ELF-1 (cell line): ENCODE measurements at places on chromosomes 4 and X.

- no peak for DNase-seq
Measured at GRCh38 chrX:40933132-40933705, 152.0 kb upstream of the USP9X start.

- no peak for DNase-seq
Measured at GRCh38 chrX:28398342-28398741, 188.9 kb upstream of the IL1RAPL1 start.

DNA sequence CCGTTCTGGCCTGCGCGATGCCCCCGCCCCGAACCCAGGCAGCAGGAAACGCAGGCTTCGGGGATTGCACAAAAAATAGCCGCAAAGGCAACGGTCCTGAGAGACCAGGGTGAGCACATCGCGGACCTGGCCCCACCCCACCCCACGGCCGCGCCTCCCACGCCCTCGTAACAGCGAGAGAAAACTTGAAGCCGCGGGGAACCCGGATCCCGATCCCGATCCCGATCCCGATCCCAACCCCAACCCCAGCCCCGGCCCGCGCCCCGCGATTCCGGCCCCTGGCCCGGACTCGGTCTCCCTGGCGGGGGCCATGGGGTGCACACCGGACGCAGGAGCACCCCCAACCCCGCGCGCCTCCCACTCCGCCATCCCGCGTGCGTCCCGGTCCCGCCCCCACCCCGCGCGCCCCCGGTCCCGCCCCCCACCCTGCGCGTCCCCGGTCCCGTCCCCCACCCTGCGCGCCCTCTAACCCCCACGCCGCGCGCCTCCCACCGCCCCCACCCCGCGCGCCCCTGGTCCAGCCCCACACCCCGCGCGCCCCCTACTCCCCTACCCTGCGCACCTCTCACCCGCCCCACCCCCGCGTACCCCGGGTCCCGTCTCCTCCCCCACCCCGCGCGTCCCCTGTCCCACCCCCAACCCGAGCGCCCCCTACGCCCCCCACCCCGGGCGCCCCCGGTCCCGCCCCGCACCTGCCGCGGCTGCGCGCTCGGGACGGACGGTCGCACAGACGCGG, 29.0 kb downstream of the NOP14 start:
- no peak for DNase-seq

DNA sequence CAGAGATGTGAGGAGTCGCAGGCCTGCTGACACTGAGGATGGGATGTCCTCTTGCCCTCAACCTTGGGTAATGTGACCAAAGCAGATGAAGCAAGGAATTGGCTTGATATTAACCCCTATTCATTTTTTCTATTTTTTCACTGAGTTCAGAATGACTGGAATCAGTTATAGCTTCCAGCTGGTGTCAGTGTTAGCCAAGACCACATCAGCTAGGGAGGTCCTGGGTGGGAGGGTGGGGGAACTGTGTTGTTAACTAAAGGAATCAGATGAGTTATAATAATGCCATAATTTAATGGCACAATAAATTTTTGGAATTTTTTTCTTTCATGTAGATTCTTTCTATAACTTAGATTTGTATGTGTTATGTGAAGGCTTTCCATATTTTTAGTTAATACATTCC, 91.9 kb downstream of the EGF start:
- no peak for DNase-seq

GRCh38 chrX:109656774-109657173, 31.8 kb upstream of the KCNE5 start:
- DNase-seq: no peak

GRCh38 chrX:135393051-135393450, 28.7 kb upstream of the SMIM10L2A start:
- no peak for DNase-seq

DNA sequence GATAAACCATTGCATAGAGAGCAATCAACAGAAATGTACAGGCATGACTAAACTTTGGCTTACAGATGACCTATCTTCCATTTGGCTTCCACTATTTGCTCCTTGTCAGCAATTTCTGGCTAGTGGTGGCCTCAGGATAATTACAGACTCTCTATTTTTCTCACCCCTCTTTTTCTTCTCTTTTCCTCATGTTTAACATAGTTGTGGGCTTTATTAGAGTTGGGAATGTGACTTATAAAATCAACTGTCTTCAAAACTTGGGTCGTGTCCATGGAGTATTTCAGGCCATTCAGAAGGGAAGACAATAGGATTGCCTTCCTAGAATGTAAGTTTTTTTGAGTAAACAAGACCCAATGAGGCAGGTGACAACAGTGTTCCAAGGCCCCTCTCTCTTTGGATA, 236.2 kb downstream of the FRAS1 start:
- no peak for DNase-seq

GRCh38 chrX:81263059-81263458, 61.2 kb downstream of the SH3BGRL start:
- no peak for DNase-seq

GRCh38 chr4:55793479-55793878, 26.1 kb upstream of the EXOC1L start:
- DNase-seq: peak; percentile 19

GRCh38 chrX:25288676-25289075, 272.9 kb upstream of the ARX start:
- no peak for DNase-seq

- DNase-seq: no peak
Measured at GRCh38 chr4:122687531-122688061, 44.9 kb upstream of the BBS12 start.

DNA sequence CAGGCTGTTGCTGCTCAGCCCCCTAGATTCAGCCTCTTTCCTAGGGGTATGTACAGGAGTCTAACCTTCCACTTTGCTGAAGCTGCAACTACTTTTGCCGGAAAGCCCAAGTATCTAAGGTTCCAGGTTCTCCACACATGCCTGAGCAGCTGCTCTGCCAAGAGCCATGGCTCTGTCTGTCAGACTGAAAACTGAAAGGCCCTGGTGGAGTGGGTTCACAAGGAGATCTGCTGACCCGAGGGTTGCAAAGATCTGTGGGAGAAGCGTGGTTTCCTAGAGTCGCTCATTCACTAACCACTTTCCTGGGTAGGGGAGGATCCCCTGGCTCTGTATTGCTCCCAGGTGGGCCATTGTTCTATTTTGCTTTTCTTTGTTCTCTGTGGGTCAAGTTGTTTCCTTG, 6.0 kb upstream of the PNMA6F start:
- DNase-seq: no peak

GRCh38 chr4:150818661-150819060, 196.4 kb downstream of the LRBA start:
- no peak for DNase-seq

- no peak for DNase-seq
Measured at GRCh38 chr4:182510836-182511235, 267.6 kb downstream of the TENM3 start.

DNA sequence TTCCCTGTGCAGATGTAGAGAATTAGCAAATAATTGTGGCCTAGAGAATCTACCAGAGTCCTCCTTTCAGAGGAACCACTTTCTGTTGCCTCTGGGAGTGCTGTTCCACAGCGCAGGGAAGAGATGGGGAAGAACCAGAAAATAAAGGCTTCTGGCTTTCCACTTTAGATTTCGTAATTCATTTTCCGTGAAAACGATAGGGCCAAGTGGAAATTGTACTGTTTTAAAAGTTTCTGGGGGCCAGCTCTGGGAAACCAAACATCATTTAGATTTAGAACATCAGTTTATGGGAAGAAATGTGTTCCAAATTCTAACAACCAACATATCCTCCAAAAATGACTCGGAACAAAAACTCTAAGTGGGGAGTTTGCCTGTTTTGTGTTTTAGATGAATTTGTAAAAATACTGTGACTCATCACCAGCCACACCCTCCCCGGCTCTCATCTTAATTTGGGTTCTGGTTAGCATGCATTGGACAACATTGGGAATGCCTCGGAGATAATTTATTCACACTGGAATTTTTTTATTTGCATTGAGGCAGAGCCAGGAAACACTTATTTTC, 65.2 kb upstream of the LNX1 start:
- no peak for DNase-seq

- no peak for DNase-seq
Measured at GRCh38 chrX:121283921-121284320, 236.5 kb downstream of the GLUD2 start.

DNA sequence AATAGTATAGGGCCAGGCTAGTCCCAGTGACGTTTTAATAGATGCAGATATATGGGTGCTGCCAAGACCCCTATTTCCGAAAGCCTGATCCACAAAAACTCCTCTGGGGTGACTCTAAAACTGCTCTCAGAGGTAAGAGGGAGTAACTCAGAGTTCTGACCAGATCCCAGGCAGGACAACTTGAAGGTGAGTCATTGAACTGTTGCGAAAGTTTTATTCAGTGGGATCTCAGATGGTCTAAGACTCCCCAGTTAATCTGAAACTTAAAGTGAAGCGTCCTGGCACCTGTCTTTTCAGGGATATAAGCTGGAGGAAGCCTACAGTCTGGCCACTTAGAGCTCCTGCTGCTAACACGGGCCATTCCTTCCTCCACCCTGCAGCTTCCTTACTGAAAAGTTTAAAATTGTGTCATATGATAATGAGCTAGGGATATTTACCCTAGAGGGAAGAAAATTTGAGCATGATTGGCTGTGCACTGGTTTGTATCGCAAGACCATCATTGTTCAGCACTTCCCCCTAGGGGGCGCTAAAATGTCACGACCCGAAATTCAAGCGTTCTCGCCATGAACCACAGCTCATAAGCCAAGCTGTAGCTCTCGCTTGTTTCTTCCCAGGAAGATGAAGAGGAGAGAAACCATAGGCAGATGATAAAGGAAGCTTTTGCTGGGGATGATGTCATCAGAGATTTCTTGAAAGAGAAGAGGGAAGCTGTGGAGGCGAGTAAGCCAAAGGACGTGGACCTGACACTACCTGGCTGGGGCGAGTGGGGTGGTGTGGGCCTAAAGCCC, 19.5 kb downstream of the UTP14A start:
- peak; percentile 78 for DNase-seq

GRCh38 chr4:185189606-185190305, 14.0 kb downstream of the CFAP97 start:
- no peak for DNase-seq

GRCh38 chr4:162408309-162408708, 244.5 kb upstream of the FSTL5 start:
- no peak for DNase-seq

GRCh38 chr4:139470997-139471665, 17.2 kb downstream of the RAB33B start:
- DNase-seq: no peak

- DNase-seq: no peak
Measured at GRCh38 chr4:184450045-184450444, 24.3 kb downstream of the IRF2 start.

- no peak for DNase-seq
Measured at GRCh38 chr4:106615961-106616360, 247.4 kb upstream of the GIMD1 start.

- peak; percentile 90 for DNase-seq
Measured at GRCh38 chr4:183986971-183987946, 82.2 kb downstream of the STOX2 start.

GRCh38 chr4:142077048-142077447, 440.7 kb downstream of the IL15 start:
- DNase-seq: no peak

- DNase-seq: no peak
Measured at GRCh38 chrX:40290517-40290916, 192.8 kb upstream of the BCOR start.

DNA sequence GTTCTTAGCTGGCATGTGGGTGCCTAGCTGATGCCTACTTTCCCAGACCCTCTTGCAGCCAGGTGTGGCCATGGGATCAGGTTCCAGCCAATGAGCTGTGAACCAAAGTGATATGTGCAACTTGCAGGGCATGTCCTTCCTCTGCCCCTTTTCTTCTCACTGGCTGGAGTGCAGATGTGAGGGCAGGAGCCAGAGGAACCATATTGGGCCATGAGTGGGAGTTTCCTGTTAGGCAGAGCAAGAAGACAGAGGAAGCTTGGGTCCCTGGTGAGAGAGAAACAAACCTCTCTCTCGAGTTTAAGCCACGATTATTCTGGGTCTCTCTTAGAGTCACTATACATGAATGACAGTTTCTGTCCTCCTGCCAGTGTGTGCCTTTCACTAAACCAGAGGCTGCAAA, 120.4 kb upstream of the STX18 start:
- no peak for DNase-seq

GRCh38 chrX:141733371-141733770, 34.8 kb upstream of the SPANXD start:
- DNase-seq: no peak

DNA sequence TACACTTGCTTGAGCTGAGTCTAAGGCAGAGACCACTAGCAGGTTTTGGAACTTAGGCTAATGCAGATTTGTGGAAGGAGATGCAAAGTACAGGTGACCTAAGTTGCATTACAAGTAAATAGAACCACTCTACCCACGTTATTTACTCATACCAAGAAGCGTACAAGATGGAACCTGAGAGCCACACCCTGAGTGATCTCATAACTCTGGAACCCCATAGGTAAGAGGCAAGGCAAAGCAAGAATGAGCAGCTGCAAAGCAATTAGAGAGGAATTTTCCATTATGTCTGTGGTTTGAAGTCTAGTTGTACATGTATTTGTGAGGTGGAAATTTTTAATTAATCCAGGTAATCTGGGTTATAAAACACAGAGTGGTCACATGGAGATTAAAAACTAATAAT, 55.4 kb downstream of the CC2D2A start:
- DNase-seq: no peak

DNA sequence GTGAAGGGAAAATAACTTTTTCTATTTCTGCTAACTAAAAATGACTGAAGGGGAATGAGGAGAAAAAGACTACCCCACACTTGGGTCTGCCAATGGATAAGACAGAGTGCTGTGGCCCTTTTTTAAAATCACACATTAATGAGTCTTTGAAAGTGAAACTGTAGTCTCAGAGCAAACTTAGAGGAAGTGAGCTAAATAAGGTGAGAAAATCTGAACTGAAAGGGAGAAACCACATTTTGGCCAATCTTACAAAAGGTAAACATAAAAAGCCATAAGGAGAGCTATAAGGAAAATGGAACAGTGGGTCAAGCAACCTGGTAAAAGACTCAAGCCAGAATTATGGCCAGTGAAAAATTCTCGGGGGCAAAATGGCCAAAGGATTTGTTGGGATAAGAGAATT, 755.1 kb upstream of the IGFBP7 start:
- DNase-seq: no peak

GRCh38 chr4:118762730-118763477, 73.0 kb downstream of the SEC24D start:
- no peak for DNase-seq

GRCh38 chr4:159455675-159456237, 352.9 kb downstream of the RAPGEF2 start:
- no peak for DNase-seq

- no peak for DNase-seq
Measured at GRCh38 chr4:39394706-39395105, 12.0 kb upstream of the KLB start.

- no peak for DNase-seq
Measured at GRCh38 chr4:135604531-135604930, 1402.9 kb upstream of the PABPC4L start.

- peak; percentile 57 for DNase-seq
Measured at GRCh38 chr4:100189820-100190642, at the start of gene DDIT4L. Gene DDIT4L (minus strand): TSS chr4:100190468. CDS start chr4:100189983, 485 bp downstream.

GRCh38 chr4:78149751-78150542, 92.8 kb downstream of the FRAS1 start:
- peak; percentile 49 for DNase-seq
